ENCODE measurements at places on chromosomes 7 and 10.

GRCh38 chr7:26065652-26066051, 86.3 kb upstream of the NFE2L3 start:
- H3K27me3 ChIP-seq: peaks cover 9% of the 10 kb centered on the region
- H3K4me1 ChIP-seq: no peaks in the 10 kb centered on the region
- no peak for ATAC-seq
- no peaks in the 10 kb centered on the region for H3K36me3 ChIP-seq
- no peak overlapping the region for H3K27ac ChIP-seq

DNA sequence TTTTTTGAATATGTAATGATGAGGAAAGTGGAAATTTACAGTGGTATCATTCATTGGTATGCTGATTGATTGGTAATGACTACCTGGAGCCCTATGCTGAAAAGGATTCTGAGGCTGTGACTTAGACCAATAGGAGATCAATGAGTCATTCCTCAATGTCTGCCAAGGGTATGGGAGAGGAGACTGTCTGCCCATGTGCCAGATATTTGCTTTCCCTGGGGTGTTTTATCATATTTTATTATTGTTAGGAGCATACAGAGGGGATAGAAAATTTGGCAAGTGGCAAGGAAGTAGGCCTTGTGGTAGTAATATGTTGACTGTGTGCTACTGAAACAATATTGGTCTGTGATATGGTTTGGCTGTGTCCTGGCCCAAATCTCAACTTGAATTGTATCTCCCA, 54.8 kb downstream of the ASAH2B start:
- H3K4me3 ChIP-seq: no peak overlapping the region
- peaks cover 21% of the 10 kb centered on the region for H3K27me3 ChIP-seq
- no peak for ATAC-seq
- no peaks in the 10 kb centered on the region for H3K36me3 ChIP-seq
- no peak overlapping the region for H3K27ac ChIP-seq
- no peaks in the 10 kb centered on the region for H3K4me1 ChIP-seq

DNA sequence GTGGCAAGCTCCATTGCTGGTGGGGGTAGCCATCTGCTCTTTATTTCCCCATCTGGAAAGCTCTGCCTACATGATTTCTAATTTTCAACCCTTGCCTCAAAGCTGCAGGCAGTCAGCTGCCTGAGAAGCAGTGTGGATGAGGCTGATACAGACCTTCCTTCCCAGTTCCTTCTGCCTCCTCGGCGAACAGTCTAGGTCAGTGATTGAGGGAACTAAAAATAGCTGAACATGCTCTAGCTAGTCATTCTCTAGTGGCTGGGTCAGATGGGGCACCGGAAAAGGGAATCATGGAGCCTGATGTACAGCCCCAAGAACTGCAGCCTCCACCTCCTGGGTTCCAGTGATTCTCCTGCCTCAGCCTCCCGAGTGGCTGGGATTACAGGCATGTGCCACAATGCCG, 48.7 kb downstream of the NAMPT start:
- no peak overlapping the region for H3K4me3 ChIP-seq
- H3K27me3 ChIP-seq: peaks cover 15% of the 10 kb centered on the region

GRCh38 chr10:43234471-43235041, 32.3 kb downstream of the RASGEF1A start:
- no peak for ATAC-seq
- peaks cover 7% of the 10 kb centered on the region for H3K4me1 ChIP-seq
- H3K4me3 ChIP-seq: no peak overlapping the region

GRCh38 chr7:39490296-39490695, 75.9 kb upstream of the YAE1 start:
- no peak for ATAC-seq
- H3K4me1 ChIP-seq: no peaks in the 10 kb centered on the region
- no peaks in the 10 kb centered on the region for H3K36me3 ChIP-seq
- no peak overlapping the region for H3K4me3 ChIP-seq
- no peak overlapping the region for H3K27ac ChIP-seq

- ATAC-seq: no peak
- no peaks in the 10 kb centered on the region for H3K36me3 ChIP-seq
- no peak overlapping the region for H3K27ac ChIP-seq
- H3K4me3 ChIP-seq: no peak overlapping the region
Measured at GRCh38 chr7:29765490-29765889, 40.8 kb upstream of the WIPF3 start.

- no peaks in the 10 kb centered on the region for H3K4me1 ChIP-seq
- H3K4me3 ChIP-seq: no peak overlapping the region
- H3K36me3 ChIP-seq: no peaks in the 10 kb centered on the region
- no peak overlapping the region for H3K27ac ChIP-seq
- H3K27me3 ChIP-seq: no peaks in the 10 kb centered on the region
Measured at GRCh38 chr7:142371586-142372377, 113.9 kb upstream of the PRSS58 start.

DNA sequence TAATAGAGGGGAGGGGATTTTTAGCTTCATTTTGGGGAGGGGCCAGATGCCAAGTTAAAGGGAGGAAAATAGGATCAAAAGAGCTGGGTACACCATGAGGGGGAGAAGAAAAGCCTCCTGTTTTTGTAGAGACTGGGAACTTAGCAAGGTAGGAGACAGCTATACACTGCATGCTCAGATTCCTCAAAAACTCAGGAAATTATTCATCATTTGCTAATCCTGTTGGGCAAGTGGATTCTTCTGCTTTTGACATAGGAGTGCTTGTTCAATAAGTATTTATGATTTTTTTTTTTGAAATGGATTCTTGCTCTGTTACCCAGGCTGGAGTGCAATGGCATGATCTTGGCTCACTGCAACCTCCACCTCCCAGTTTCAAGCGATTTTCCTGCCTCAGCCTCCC, 73.4 kb downstream of the LYZL2 start:
- no peak for ATAC-seq
- no peaks in the 10 kb centered on the region for H3K36me3 ChIP-seq
- H3K4me3 ChIP-seq: no peak overlapping the region
- no peaks in the 10 kb centered on the region for H3K4me1 ChIP-seq
- H3K27ac ChIP-seq: no peak overlapping the region

DNA sequence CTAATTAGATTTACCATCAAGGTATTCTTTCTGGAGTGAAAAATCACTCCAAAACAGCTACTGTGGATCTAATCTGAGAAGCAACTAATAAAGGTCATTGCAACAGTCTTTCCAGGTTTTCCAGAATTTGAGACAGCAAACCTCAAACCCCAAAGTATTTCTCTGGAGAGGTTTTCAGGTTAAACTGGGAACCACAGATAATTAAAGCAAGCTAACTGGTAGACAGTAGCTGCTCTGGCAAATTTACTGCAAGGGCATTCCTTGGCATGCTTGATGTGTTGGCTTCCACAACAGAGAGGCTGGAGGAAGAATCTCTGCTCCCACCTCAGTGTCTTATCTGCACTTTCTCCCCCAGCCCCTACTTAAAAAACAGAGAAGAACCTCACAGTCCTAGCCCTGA, 140.0 kb upstream of the NRBF2 start:
- no peak overlapping the region for H3K4me3 ChIP-seq
- no peak overlapping the region for H3K27ac ChIP-seq
- H3K36me3 ChIP-seq: no peaks in the 10 kb centered on the region
- no peak for ATAC-seq
- peaks cover 6% of the 10 kb centered on the region for H3K4me1 ChIP-seq
- H3K27me3 ChIP-seq: peaks cover 7% of the 10 kb centered on the region

DNA sequence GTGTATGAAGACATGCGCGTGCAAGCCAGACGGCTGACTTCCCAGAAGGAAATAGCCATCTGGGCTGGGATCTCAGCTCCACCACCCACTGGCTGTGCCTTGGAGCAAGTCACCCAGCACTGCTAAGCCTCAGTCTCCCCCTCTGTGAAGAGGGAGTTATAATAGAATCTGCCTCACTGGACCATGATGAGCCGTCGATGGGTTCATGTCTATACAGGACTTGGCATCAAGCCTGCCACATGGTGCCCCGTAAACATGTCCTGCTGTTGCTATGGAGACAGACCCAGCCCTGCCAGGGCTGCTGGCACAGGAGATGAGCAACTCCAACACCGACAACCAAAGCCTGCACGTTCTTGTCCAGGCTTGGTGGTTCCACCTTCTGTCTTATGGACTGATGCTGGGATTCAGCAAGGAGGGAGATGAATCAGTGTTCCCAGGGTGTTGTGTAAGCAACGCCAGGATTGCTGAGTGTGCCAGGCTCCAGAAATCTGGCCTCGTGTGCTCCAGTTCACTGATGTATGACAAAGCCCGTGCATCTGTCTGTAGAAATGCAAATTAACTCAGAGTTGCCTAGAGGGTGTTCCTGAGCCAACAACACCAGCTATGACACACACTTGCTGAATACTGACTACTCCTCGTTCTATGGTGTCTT, 5.6 kb downstream of the GPR15LG start:
- H3K36me3 ChIP-seq: no peaks in the 10 kb centered on the region
- no peaks in the 10 kb centered on the region for H3K27me3 ChIP-seq
- peaks cover 5% of the 10 kb centered on the region for H3K4me1 ChIP-seq
- peak; percentile 71 for ATAC-seq

DNA sequence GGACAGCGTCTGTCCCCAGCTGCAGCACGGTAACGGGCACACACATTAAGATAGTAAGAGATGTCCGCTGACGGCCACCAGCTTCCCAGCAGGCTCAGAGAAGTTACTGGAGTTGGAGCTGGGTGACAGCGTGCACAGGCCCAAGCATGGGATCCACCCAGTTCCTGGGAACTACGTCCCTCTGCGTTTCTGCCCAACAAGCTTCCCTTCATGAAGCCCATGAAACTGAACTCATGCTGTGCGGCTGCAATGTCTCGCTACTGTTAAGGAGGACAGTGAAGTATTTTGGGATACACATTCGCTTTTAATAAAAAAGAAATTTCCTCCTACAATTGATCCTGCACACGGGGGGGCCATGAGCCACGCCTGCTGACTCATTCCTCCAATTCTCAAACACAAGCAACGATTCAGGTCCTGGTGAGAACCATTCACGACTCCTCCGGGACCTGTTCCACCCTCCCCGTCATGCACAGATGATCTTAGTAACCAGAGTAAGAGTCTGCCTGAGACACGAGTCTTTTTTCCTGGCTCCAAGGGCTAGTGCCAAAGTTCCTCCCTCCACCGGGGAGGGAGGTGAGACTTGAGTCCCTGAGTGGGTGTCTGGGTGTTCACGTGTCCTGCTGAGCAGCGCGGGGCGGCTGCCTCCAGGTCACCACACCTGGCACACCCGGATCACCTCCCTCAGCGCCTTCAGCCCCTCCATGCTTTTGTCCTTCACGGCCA, 2.6 kb downstream of the PSMG3 start:
- peaks cover 39% of the 10 kb centered on the region for H3K36me3 ChIP-seq
- H3K27me3 ChIP-seq: no peaks in the 10 kb centered on the region
- ATAC-seq: no peak

GRCh38 chr10:129199826-129200225, 267.2 kb upstream of the MGMT start:
- H3K27ac ChIP-seq: no peak overlapping the region
- no peaks in the 10 kb centered on the region for H3K27me3 ChIP-seq
- ATAC-seq: no peak
- no peak overlapping the region for H3K4me3 ChIP-seq
- H3K36me3 ChIP-seq: no peaks in the 10 kb centered on the region

DNA sequence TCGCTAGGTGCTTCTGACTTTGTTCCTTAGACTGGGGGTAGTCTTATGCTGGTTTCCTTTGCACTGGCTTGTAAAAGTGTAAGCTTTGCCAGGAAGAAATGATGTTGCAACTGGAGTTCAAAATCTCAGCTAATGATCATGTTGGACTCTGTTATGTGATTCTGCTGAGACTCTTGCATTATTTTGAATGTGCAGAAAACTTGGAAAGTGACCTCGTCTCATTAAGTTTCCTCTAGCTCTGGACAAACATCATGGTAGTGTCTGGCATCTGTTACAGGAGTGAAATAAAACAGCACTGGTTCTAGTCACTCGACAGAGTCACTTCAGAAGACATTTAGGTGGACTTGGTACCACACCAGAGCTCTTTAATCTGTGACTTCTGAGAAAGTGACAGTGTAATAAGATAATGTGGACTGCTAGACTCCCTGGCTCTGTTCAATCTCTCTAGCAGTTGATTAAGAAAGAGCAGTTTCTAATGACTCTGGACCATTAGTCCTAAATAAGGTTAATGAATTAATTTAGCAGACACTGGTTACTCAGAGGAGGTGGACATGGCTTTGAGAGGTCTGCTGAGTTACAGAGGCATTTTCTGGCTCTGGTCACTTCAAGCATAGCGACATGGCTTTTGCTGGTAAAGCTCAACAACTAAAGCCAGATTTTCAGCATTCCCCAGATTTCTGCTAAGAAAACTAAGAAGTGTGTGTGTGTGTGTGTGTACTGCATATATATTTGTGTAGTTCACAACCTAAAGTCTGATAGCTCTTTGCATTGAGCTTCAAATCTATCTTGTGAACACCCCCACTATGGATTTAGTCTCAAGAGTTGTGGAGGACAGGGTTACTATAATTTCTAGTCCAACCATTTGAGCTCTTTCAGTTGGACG, 2.0 kb downstream of the NRP1 start:
- no peaks in the 10 kb centered on the region for H3K36me3 ChIP-seq
- H3K4me3 ChIP-seq: no peak overlapping the region
- ATAC-seq: no peak
- H3K27me3 ChIP-seq: peaks cover 53% of the 10 kb centered on the region

- no peaks in the 10 kb centered on the region for H3K27me3 ChIP-seq
- no peak for ATAC-seq
- H3K36me3 ChIP-seq: no peaks in the 10 kb centered on the region
- no peak overlapping the region for H3K4me3 ChIP-seq
- no peak overlapping the region for H3K27ac ChIP-seq
Measured at GRCh38 chr7:132189881-132190280, 386.4 kb downstream of the PLXNA4 start.

GRCh38 chr10:61456095-61456789, 3.1 kb upstream of the TMEM26 start:
- no peak overlapping the region for H3K4me3 ChIP-seq
- ATAC-seq: no peak
- no peaks in the 10 kb centered on the region for H3K36me3 ChIP-seq
- H3K27ac ChIP-seq: no peak overlapping the region
- H3K4me1 ChIP-seq: no peaks in the 10 kb centered on the region
- peaks cover 27% of the 10 kb centered on the region for H3K27me3 ChIP-seq

- H3K27me3 ChIP-seq: no peaks in the 10 kb centered on the region
- H3K4me1 ChIP-seq: peaks cover 26% of the 10 kb centered on the region
- no peak for ATAC-seq
Measured at GRCh38 chr10:119252051-119252465, 44.7 kb downstream of the GRK5 start.

- no peak for ATAC-seq
- H3K36me3 ChIP-seq: peaks cover 62% of the 10 kb centered on the region
- no peaks in the 10 kb centered on the region for H3K4me1 ChIP-seq
- peak overlapping the region; percentile 29 for H3K27ac ChIP-seq
- no peak overlapping the region for H3K4me3 ChIP-seq
Measured at GRCh38 chr7:44383566-44383965, 58.2 kb upstream of the CAMK2B start.

- H3K27me3 ChIP-seq: no peaks in the 10 kb centered on the region
- no peak overlapping the region for H3K27ac ChIP-seq
- H3K4me1 ChIP-seq: no peaks in the 10 kb centered on the region
- no peak overlapping the region for H3K4me3 ChIP-seq
- H3K36me3 ChIP-seq: no peaks in the 10 kb centered on the region
Measured at GRCh38 chr10:59234816-59235429, 58.5 kb downstream of the PHYHIPL start.

All from activated T-helper 17 cell treated with anti-CD3 and anti-CD28 coated beads, Interleukin-2, amount 50 U/mL, for 72 hours (primary cell).